ENCODE measurements at places on chromosomes 6 and 20.

- no peak for DNase-seq
Observed at GRCh38 chr6:165652766-165653165, 10.3 kb downstream of the PDE10A start.

DNA sequence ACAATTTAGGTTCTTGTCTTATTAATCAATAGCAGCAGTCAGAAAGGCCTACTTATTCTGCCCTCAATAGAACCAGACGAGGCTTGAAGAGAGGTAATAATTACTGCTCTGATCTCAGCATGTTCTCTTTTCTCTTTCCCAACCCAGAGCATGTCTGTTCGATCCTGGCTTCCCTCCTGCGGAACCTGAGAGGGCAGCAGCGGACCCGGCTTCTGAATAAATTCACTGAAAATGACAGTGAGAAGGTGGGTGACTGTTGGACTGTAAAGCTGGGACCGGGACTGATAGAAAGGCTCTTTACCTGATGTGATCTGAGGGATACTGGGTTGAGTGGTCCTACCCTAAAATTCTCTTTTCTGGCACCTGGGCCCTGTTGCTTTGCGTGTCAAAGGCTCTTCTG lies 63.0 kb upstream of the VSTM2L start:
- no peak for DNase-seq

DNA sequence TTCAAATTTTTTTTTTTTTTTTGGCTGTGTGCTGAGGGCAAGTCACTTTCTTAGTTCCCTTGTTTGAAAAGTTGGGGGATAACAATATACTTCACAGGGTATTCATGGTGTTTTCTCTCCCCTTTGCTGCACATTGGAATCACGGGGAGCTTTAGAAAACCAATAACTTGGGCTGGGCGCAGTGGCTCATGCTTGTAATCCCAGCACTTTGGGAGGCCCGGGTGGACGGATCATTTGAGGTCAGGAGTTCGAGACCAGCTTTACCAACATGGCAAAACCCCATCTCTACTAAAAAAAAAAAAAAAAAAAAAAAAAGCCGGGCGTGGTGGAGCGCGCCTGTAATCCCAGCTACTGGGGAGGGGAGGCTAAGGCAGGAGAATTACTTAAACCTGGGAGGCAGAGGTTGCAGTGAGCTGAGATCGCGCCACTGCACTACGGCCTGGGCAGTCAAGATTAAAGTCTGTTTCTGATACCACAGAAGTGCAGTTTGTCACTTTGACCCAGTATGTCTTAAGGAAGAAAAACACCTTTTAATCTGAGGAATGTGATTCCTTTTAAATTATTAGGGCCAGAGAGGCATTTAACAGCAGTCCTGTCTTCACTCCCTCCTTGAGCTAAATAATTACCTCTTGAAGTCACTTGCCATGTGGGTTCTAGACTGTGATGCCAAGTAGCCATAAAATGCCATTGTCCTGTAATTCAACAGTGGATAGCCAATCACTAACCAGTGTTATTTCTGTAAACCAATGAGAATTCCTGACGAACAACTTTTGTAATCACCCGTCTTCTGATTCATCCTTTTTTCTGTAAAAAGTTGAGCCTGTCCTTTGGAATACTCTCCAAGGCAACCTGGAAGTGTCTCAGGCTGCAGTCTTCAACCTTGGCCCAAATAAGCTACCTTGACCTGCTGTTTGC lies 16.1 kb downstream of the SRSF3 start:
- DNase-seq: no peak

GRCh38 chr20:49856904-49857303 lies 44.3 kb downstream of the SLC9A8 start:
- DNase-seq: no peak

DNA sequence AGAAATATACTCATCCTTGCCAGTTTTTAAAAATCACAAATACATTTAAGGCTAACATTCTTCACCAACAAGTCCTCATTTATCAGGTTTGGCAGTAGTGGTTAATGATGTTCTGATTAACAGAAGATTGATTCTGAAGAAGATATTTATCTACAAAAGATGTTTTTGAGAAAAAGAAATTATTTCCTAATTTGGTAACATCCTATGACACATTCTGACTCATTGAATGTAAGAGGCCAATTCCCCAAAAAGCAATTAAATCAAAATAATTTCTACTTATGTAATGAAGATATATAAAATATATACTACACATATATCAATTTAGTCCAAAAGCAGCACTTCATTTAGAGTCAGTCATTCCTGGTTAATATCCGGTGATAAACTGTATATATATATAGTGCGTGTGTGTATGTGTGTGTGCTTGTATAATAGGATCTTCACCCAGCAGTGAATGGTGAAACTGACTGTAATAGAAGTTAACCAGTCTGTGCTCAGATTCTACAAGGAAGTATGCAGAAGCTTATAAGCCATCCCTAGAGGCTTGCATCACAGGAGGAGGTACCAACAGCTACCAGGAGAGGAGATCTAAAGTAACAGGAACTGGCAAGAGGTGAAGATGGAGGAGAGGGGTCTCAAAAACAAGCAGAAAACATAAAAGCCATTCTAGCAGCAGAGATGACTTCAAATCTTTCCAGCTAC lies 82.9 kb upstream of the MARCKS start:
- no peak for DNase-seq

GRCh38 chr6:11460001-11460668 lies 77.4 kb upstream of the TMEM170B start:
- DNase-seq: no peak

GRCh38 chr6:31664790-31665500 lies at the start of gene GPANK1:
GPANK1 (minus strand) TSS chr6:31664997; CDS start chr6:31664478, 519 bp downstream.
- DNase-seq: peak; percentile 73

- peak; percentile 14 for DNase-seq
Observed at GRCh38 chr20:51372176-51372803, 170.2 kb downstream of the NFATC2 start.

DNA sequence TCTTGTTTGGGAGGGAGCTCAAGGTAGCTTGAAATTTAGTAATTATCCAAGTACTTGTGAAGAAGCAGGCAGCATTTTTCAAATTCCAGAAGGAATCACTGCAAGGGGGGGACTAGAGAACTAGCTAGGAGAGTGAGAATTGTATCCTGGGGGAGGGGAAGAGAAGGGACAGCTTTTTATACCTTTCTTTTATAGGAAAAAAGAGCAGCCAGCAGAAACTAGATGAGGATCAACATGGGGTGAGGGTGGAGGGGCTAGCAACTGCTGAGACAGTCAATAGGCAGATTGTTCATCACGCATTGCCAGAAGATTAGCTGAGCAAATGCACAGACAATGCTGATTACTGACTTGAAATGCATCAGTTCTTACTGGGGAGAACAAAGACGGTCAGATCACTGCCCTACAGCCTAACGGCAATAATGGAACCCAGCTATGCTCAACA lies 514.3 kb upstream of the CITED2 start:
- DNase-seq: no peak

DNA sequence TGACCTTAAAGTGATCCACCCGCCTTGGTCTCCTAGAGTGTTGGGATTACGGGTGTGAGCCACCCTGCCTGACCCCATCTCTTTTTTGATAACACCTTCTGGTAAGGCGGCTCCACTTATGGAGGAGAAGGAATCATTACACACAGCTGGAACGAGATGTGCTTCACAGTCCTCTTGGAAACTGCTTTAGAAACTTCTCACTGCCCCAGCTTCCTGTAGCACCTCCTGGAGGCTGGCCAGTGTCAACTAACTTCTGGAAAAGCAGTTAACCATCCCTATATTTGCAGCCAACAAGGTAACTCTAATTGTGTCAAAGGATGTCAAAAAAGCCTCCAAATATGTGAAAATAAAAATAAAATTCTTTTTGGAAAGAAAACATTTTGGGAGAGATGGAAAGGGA lies 48.8 kb upstream of the BCLAF1 start:
- DNase-seq: no peak

DNA sequence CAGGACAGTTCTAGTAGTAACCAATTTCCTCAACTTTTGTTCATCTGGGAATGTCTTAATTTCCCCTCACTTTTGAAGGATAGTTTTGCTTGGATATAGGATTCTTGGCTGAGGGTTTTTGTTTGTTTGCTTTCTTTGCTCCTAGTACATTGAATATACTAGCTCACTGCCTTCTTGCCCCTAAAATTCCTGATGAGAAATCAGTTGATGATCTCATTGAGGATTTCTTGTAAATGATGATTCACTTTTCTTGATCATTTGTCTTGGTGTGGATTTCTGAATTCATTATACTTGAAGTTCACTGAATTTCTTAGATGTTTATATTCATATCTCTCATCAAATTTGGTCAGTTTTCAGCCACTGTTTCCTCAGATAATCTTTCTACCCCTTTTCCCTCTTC lies 49.1 kb upstream of the PRDM1 start:
- DNase-seq: no peak

GRCh38 chr6:147528511-147529145 lies 20.1 kb downstream of the SAMD5 start:
- no peak for DNase-seq

DNA sequence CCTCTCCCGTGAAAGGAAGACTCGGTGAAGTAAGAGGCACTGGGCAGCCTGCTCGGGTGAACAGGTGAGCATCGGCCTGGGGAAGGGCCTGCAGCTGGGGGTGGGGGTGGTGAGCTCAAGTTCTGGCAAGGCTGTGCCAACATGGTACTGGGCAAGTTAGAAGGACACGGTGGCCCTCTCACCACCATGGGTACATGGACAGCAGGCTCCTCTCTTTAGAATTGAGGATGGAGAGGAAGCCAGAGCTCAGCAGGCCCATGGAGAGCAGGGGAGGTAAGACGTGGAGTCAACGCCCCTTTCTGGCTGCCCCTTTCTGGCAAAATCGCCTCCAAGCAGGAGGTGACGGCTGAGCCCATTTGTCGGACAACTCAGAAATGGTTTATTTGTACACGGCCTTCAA lies 135.6 kb downstream of the ANKRD60 start:
- no peak for DNase-seq

All from stimulated activated CD8-positive, alpha-beta memory T cell treated with anti-CD3 and anti-CD28 coated beads, Interleukin-15, amount 100 ng/mL, for 24 hours (primary cell).